ENCODE measurements at places on chromosomes 4 and X. TPM values are rescaled to one million over a fixed set of nuclear protein-coding genes. Genes with fewer than 3 reads are reported as not detected.

GRCh38 chr4:107034091-107034995 lies 1.8 kb downstream of the DKK2 start:
- no peak overlapping the region for H3K27ac ChIP-seq
- peak overlapping the region; percentile 37 for H3K4me3 ChIP-seq
- peaks cover 59% of the 10 kb centered on the region for H3K27me3 ChIP-seq
- DNase-seq: no peak
- H3K36me3 ChIP-seq: no peaks in the 10 kb centered on the region
- H3K4me1 ChIP-seq: peaks cover 40% of the 10 kb centered on the region

- no peak overlapping the region for H3K4me3 ChIP-seq
- no peak overlapping the region for H3K27ac ChIP-seq
- DNase-seq: peak; percentile 19
- no peaks in the 10 kb centered on the region for H3K27me3 ChIP-seq
Measured at GRCh38 chr4:88335092-88335665, 43.5 kb upstream of the HERC6 start.

DNA sequence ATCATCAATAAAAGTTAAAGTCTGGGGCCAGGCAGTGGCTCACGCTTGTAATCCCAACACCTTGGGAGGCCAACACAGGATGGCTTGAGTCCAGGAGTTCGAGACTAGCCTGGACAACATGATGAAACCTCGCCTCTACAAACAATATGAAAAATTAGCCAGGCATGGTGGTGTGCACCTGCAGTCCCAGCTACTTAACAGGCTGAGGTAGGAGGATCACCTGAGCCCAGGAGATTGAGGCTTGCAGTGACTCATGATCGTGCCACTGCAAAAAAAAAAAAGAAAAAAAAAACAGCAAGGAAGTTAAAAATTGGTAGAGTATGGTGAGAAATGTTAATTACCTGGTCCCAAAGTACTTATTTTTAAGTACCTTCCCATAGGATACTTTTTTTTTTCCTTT lies 27.5 kb downstream of the FBXW7 start:
- no peak for DNase-seq
- H3K36me3 ChIP-seq: no peaks in the 10 kb centered on the region
- no peak overlapping the region for H3K27ac ChIP-seq
- H3K27me3 ChIP-seq: no peaks in the 10 kb centered on the region

- no peaks in the 10 kb centered on the region for H3K36me3 ChIP-seq
- DNase-seq: no peak
- H3K4me3 ChIP-seq: no peak overlapping the region
- no peaks in the 10 kb centered on the region for H3K4me1 ChIP-seq
- H3K27me3 ChIP-seq: no peaks in the 10 kb centered on the region
Measured at GRCh38 chrX:666762-667720, 36.5 kb downstream of the SHOX start.

DNA sequence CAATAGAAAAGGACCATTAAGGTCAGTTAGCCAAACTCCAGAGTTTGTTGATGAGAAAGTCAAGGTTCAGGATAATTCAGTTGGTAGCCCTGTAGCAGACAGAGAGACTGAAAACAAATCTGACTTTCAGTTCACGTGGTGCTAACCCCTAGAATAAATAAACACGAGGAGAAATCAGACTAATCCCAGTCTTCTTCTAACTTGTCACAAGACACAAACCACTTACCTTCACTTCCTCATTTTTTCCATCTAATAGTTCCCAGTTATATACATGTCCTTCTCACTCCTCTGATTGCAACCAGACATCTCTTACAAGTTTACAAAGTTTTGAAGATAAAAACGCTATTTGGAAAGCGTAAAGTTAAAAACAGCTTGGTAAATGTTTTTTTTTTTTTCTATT lies 7.7 kb downstream of the TLR7 start:
- H3K27me3 ChIP-seq: no peaks in the 10 kb centered on the region
- H3K27ac ChIP-seq: no peak overlapping the region
- peaks cover 8% of the 10 kb centered on the region for H3K4me1 ChIP-seq
- no peaks in the 10 kb centered on the region for H3K36me3 ChIP-seq

DNA sequence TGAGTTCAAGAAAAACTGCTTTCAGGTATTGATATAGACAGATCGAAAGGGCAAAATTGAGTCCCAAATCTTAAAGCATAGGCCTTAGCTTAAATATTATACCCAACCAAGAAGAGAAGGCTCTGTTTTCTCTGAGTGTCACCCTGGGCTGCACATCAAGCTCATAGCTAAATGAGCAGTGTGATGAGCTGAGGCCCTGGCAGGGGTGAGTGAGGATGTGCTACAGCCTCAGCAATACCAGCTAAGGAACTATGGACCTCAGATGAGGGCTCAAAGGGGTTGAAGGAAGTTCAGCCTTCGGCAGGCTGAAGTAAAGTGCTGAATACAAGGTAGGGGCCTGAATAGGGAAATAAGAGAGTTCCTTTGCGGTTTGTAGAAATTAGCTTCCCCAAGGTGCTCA lies 79.3 kb downstream of the FAM114A1 start:
- peaks cover 90% of the 10 kb centered on the region for H3K4me1 ChIP-seq
- H3K27ac ChIP-seq: peak overlapping the region; percentile 84
- no peak overlapping the region for H3K4me3 ChIP-seq
- no peaks in the 10 kb centered on the region for H3K27me3 ChIP-seq
- peaks cover 26% of the 10 kb centered on the region for H3K36me3 ChIP-seq

- DNase-seq: no peak
- H3K4me3 ChIP-seq: no peak overlapping the region
- peak overlapping the region; percentile 28 for H3K27ac ChIP-seq
Measured at GRCh38 chr4:10123227-10124101, 6.9 kb upstream of the WDR1 start.

DNA sequence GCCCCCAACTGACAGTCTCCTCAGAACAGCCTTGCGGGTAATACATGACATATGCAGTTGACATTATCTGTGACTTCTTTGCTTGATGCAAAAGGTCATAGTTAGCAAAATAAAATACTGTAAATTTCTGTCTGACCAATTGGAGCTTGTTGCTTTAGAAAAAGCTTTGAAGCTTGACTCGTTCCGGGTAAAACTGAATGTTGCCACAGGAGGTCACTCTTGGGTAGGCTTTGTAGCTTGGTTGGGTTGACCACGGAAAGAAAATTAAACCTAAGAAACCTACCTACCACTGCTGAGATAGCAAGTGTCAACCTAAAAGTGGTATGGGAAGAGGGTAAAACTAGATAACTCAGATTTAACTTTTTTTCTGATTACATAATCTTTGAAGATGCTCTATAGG lies 23.2 kb downstream of the PRPS2 start:
- no peaks in the 10 kb centered on the region for H3K27me3 ChIP-seq
- H3K27ac ChIP-seq: no peak overlapping the region
- H3K4me1 ChIP-seq: no peaks in the 10 kb centered on the region
- no peak for DNase-seq
- H3K4me3 ChIP-seq: no peak overlapping the region

DNA sequence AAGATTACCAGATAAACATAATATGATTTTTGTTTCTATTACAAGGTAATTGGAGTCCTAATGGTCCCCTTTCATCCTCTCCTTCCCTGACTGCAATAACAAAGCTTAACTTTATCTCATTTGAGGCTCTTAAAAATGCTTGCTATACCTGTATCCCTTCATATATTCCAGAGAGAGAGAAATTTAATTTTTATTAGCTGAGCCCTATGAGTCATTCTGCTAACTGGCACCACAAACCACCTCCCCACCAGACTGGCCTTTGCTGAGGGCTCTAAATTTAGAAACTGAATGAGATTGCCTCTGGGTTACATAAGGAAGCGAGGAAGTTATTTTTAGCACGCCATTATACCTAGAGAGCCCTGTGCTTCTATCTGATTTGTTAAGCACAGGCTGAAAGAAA lies 27.4 kb downstream of the CBLL2 start:
- no peak for DNase-seq
- no peaks in the 10 kb centered on the region for H3K36me3 ChIP-seq
- H3K27ac ChIP-seq: peak overlapping the region; percentile 53

DNA sequence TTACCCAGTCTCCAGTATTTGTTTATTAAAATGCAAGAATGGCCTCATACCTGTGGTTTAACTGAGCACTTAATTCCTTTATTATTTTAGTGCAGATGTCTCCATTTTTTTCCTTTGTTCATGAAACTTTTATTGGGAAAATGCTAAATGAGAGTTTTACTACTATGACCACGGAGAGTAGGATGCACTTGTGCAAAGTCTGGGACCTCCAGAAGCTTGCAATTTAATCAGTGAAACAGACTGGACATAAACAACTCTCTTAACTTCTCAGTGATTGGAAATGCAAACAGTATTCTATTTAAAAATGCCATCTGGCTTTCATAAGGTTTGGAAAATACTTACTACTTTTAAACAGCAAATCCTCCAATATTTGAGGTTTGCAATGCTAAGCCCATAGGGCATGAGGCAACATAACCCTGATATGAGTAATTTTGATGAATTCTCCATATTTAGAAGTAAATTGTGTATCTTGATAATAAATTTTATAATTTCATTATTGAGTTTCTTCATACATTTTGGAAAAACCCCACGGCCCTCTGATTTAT lies 718.7 kb upstream of the MAGEB2 start:
- H3K4me3 ChIP-seq: no peak overlapping the region
- DNase-seq: no peak
- no peaks in the 10 kb centered on the region for H3K36me3 ChIP-seq
- no peak overlapping the region for H3K27ac ChIP-seq
- no peaks in the 10 kb centered on the region for H3K4me1 ChIP-seq

DNA sequence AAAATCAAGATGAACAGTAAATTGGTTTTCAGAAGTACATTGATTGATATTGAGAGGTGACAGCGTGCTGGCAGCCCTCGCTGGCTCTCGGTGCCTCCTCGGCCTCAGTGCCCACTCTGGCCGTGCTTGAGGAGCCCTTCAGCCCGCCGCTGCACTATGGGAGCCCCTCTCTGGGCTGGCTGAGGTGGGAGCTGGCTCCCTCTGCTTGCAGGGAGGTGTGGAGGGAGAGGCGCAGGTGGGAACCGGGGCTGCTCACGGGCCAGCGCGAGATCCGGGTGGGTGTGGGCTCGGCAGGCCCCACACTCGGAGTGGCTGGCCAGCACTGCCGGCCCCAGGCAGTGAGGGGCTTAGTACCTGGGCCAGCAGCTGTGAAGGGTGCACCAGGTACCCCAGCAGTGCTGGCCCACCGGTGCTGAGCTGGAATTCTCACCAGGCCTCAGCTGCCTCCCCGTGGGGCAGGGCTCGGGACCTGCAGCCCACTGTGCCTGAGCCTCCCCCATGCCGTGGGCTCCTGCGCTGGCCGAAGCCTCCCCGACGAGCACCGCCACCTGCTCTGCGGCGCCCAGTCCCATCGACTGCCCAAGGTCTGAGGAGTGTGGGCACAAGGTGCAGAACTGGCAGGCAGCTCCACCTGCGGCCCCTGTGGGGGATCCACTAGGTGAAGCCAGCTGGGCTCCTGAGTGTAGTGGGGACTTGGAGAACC lies 25.2 kb downstream of the RAP2C start:
- H3K27ac ChIP-seq: no peak overlapping the region
- H3K4me1 ChIP-seq: no peaks in the 10 kb centered on the region
- no peak overlapping the region for H3K4me3 ChIP-seq
- no peaks in the 10 kb centered on the region for H3K27me3 ChIP-seq

The SPANXD gene
- total RNA-seq: not detected

The HERC6 gene
- total RNA-seq: 3.8 TPM

The KLHL4 gene
- total RNA-seq: 1.7 TPM

The NKAP gene
- total RNA-seq: 7.1 TPM

The NAA11 gene
- not detected for total RNA-seq

The SYTL5 gene
- total RNA-seq: not detected

The ZNF630 gene
- total RNA-seq: 2.3 TPM
